Upper lobe of left lung (tissue), 6 donors: ENCODE measurements at places on chromosomes 7 and 10. TPM values are rescaled to one million over a fixed set of nuclear protein-coding genes. Genes with fewer than 3 reads are reported as not detected.

The CHST3 gene
- total RNA-seq, result 5.4 TPM

The RTKN2 gene
- total RNA-seq, result 99.5 TPM

The VSTM4 gene
- total RNA-seq, result 8.9 TPM

The IFIT1B gene
- not detected for total RNA-seq

The HIF1AN gene
- total RNA-seq, result 9.0 TPM

The LIPJ gene
- 0.06 TPM for total RNA-seq

The CYP2C8 gene
- 0.67 TPM for total RNA-seq

The HOXA4 gene
- total RNA-seq, result 8.4 TPM

The ATOH7 gene
- not detected for total RNA-seq
